ENCODE measurements at places on chromosomes 3 and 15. TPM values are rescaled to one million over a fixed set of nuclear protein-coding genes. Genes with fewer than 3 reads are reported as not detected.

The GOLGA8Q gene
- not detected for total RNA-seq

DNA sequence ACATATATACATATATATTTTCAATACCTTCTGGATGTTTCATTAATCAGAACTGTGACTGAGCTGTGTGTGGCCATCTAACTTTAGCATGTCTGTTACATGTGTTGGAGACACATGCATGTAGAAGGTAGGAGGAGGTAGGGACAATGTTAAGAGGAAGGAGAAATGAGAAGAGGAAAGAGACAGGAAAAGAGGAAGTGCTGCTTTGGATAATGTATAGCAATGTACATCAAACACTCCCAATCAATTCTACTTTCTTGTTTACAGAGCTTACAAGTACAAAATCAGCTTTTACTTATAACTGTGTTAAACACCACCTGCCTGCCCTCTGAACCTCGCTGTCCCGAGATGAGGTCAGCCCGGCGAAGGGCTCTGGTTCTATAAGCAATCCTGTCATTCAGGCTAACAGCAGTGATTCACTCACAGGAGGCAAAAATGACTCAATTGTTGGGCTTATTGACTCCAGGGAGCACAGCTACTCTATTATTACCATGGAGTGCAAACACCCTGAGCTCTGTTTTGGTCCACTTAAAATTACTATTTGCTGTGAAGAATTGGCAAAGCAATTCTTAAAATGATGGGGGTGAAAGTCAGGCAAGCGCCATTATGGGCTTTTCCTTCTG lies 188.9 kb downstream of the MEIS2 start:
- DNase-seq = no peak
- H3K4me3 ChIP-seq = no peak overlapping the region
- H3K4me1 ChIP-seq = peaks cover 40% of the 10 kb centered on the region
- H3K27me3 ChIP-seq = no peaks in the 10 kb centered on the region

DNA sequence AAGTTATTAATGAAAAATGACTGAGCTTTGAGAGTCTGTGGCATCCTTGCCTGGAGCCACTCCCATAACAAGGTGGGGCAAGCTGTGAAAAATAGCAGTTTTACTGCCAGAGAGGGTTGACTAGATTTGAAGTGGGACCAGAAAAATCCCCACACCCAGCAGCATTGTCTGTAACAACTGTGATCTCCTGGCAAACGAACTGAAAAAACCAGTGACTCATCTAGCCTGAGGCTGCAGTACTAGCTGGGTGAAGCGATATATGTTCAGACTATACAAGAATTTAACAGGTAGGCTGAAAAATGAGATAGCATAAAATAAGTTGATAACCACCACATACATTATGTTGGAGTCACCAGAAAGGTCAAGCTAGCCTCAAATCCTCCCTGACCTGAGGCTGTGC lies 64.0 kb downstream of the DPH6 start:
- H3K4me1 ChIP-seq = peaks cover 27% of the 10 kb centered on the region
- H3K36me3 ChIP-seq = peaks cover 21% of the 10 kb centered on the region
- H3K27me3 ChIP-seq = no peaks in the 10 kb centered on the region
- peak overlapping the region; percentile 74 for H3K27ac ChIP-seq

- H3K4me3 ChIP-seq = no peak overlapping the region
- peaks cover 15% of the 10 kb centered on the region for H3K4me1 ChIP-seq
- peaks cover 12% of the 10 kb centered on the region for H3K36me3 ChIP-seq
- no peak for DNase-seq
- H3K27me3 ChIP-seq = no peaks in the 10 kb centered on the region
These were observed 37.8 kb downstream of the ABHD2 start for GRCh38 chr15:89126009-89126408.

Data from type B pancreatic cell (in vitro differentiated cells).